Stimulated activated CD8-positive, alpha-beta memory T cell treated with anti-CD3 and anti-CD28 coated beads, Interleukin-12 subunit alpha, Interleukin-12 subunit beta, amount 100 ng/mL, for 1 hour (primary cell): ENCODE measurements at places on chromosomes 5 and 9.

- DNase-seq: no peak
Observed at GRCh38 chr5:6188344-6188743, 190.0 kb downstream of the MED10 start.

DNA sequence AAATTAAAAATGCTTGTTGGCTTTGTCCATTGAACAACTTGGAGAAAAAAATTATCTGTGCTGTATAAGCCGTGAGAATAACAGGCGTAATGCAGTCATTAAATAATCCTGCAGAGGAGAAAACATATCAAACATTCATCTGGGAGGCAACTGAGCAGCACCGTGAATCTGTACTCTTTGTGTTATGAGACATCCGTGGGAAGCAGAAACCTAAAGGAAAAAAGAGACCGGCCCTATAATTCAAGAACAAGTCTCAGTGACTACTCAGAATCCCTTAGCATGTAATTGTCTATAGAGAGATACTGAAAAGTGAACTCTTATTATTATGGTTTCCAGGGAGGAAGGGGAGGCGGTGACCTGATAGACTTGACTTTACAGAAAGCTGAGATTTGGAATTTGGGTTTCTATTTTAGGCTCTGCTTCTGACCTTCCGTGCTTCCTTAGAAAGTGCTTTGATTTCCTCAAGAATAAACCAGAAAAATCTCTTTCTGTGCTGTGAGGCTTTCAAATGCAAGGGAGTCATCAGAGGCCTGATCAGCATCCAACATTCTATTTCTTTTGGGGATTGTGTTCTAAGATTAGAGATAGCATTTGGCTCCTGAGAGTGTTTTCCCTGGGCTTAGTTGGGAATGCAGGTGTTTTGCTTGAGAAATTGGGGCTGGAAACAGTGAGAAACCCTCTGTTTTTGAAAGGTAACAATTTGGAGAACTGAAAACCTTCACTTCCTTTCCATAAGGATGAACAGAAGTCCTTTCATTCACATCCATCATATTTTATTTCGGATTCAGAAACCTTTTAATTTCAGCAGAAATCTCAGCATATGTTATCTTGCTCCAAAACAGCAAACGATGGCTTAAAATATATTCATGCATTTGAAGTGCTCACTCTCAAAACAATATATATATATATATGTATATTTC, 296.7 kb downstream of the CSNK1G3 start:
- DNase-seq: no peak

DNA sequence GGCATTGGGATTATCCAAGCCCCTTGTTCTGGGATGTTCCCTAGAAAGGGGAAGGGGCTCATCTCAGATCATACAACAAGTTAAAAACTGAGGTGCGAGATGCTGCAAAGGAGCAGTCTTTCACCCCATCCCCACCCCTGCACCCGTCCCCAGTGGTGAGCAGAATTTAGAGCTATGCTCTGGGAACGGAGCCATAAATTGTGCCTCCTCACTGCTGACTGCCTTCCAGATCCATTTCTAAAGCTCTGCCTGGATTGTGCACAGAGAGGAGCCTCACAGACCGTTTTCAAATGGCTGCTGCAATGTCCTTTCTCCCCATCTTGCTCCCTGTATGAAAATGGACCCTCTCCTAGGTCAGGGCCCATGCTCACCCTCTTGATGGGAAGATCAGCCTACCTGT, 8.3 kb downstream of the SLC25A48 start:
- no peak for DNase-seq

- DNase-seq: no peak
Observed at GRCh38 chr5:6713274-6714225, at the start of gene TENT4A. TSS of gene TENT4A (plus strand) at chr5:6713432. CDS start at chr5:6713984, 552 bp downstream.

GRCh38 chr5:1130218-1130946, 18.5 kb upstream of the SLC12A7 start:
- no peak for DNase-seq

- no peak for DNase-seq
Observed at GRCh38 chr5:56094579-56095361, 100.0 kb upstream of the IL6ST start.

GRCh38 chr9:93196096-93197055, 12.4 kb downstream of the WNK2 start:
- DNase-seq: no peak

GRCh38 chr5:179795863-179796833, 2.4 kb downstream of the LTC4S start:
- peak; percentile 46 for DNase-seq

DNA sequence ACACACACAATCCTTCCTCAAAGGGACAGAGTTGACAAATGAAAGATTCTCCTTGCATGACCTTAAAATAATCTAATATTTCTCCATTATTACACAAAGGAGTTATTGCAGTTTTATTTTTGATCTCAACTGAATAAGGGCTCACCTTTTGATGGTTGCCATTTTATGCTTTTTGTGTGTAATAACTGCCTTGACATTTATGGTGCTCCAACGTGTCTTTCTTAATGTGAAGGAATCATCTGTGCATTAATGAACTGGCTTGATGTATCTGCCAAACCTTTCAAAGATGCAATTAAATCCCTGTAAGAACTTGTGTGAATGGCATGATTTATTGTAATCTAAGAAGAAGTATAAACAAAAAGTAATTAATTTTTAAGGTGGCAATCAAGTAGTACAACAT, 1519.8 kb upstream of the CDH9 start:
- DNase-seq: no peak

- no peak for DNase-seq
Observed at GRCh38 chr9:88923092-88923491, 68.2 kb upstream of the S1PR3 start.

DNA sequence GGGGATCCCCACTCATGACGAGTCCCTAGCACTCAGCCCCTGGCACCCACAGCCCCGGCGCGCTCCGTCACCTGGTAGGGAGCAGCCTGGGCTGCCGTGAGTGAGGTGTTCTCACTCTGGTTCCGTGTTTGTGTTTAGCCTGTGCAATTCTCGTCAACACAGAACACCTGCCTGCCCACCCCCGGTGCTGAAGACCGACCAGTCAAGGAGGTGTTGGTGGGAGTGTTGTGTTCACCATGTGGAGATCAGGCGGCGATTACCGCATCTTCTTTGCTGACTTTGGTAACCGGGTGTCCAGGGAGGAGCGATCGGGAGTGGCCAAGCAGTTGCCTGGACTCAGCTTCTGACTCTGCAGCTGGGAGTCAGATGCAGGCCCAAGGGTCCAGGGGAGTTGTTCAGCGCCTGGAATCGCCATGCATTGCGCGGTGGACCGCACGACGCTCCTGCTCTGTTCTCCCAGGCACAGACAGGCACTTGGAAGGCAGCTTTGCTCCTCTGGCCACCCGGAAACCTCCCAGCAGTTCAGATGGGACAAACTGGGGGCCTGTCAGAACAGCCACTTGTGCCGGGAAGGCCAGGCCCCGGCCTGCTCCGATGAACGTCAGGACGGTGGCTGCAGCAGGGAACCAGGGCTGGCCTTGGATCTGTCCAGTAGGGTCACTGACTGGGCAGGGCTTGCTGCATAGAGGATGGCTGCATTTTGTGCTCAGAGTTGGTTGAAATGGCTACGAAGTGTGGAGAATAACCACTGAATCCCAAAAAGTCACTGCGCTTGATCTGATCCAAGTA, 28.2 kb downstream of the EXOC3 start:
- DNase-seq: no peak

- no peak for DNase-seq
Observed at GRCh38 chr9:27715651-27716050, 142.4 kb upstream of the C9orf72 start.

DNA sequence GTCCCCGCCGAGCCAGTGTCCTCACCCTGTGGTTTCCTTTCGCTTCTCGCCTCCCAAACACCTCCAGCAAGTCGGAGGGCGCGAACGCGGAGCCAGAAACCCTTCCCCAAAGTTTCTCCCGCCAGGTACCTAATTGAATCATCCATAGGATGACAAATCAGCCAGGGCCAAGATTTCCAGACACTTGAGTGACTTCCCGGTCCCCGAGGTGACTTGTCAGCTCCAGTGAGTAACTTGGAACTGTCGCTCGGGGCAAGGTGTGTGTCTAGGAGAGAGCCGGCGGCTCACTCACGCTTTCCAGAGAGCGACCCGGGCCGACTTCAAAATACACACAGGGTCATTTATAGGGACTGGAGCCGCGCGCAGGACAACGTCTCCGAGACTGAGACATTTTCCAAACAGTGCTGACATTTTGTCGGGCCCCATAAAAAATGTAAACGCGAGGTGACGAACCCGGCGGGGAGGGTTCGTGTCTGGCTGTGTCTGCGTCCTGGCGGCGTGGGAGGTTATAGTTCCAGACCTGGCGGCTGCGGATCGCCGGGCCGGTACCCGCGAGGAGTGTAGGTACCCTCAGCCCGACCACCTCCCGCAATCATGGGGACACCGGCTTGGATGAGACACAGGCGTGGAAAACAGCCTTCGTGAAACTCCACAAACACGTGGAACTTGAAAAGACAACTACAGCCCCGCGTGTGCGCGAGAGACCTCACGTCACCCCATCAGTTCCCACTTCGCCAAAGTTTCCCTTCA, 1.4 kb downstream of the GLIS3 start:
- no peak for DNase-seq

GRCh38 chr9:94649100-94649819, 9.9 kb upstream of the FBP1 start:
- DNase-seq: no peak

DNA sequence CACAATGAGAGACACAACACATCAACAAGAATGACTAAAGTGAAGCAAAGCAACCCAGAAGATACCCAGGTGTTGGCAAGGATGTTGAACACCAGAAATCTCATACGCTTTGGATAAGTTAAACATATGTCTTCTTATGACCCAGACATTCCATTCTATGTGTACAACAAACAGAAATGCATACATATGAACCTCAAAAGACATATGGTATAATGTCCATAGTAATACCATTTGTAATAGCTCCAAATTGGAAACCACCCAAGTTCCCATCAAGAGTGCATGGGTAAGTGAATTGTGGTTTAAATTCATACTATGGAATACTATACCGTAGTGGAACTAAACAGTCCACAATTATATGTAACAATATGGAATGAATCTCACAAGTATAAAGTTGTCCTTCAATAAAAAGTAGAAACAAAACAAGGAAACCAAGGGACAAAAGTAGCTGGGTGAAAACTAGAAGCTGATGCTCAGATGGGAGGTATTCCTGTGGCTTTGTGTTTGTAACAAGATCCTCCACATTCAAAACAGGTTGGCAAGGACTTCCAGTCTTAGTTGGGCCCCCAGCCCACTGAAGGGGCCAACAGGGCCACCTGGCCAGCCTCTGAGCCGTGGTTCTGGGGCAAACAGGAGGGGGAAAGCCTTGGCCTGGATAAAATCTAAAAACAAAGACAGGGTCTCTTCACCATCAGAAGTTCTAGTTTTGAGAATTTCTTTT, 171.8 kb upstream of the PITX1 start:
- DNase-seq: no peak

DNA sequence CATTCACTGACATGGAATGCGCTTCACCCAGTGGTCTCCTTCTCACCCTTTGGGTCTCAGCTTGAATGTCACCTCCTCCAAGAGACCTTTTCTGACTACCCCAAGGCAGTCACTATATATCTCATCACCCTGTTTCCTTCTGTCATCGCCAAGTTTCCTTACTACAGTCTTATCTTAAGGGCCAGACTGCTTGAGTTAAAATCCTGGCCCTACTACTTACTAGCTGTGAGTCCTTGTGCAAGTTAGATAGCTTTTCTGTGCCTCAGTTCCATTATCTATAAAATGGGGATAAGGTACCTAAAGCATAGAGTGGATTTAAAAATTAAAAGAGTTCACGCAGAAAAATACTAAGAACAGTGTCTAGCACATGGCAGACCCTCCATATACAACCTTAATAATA, 132.4 kb downstream of the GABBR2 start:
- DNase-seq: no peak

- no peak for DNase-seq
Observed at GRCh38 chr9:18493451-18493993, 19.6 kb downstream of the ADAMTSL1 start.

DNA sequence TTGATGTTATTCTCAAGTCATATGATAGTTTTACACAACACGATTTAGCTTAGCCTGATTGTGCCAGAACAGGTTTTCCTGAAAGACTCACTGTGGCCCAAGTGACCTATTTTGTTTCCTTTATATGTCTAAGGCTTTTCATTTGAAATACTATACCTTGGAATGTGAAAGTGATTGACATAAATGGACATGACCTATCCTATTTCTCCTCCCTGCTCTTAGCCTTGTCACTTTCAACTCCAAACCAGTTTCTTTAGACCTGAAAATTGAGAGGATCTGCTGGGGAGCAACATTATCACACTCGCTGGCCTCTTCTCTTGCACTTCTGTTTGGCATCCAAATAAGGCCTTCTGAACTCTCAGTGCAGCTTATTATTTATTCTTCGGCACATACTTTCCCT, 496.8 kb downstream of the MAT2B start:
- DNase-seq: no peak

DNA sequence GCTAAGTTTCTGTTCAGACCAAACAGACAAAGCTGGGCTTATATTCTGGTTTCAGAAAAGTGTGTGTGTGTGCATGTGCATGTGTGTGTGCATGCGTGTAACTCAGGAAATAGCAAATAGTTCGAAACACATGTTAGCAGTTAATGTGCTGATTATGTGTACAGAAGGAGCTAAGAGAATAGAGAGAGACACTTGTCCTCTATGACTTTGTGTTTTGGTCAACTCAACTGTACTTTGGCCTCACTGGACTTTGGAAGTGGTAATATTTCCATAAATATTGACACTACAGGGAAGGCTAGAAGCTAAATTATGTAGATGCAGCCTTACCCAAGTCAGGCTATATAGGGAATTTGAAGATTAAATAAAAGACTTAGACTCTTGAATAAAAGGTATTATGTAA, 155.5 kb downstream of the RAB3C start:
- no peak for DNase-seq

GRCh38 chr9:114806526-114806900, 674 bp upstream of the TNFSF15 start:
- no peak for DNase-seq

GRCh38 chr5:108857905-108858304, 110.2 kb downstream of the FER start:
- no peak for DNase-seq

DNA sequence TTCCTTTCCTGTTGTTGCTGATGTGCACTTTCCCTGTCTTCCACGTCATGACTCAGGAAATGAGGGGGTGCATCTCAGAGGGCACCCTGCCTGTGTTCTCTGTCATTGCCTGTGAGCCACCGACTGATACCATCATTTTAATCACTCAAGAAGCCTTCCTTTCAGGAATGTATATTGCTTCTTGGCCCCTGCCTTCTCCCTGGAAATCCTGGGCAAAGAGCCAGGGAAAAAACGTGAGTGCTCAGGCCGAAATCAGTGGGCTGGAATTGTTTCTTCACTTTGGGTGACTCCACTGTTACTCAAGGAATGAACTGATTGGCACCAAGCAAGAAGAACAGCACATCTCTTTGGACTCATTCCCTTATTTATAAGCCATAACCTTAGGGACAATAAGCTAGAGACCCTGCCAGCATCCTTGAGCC, 126.1 kb downstream of the SNX18 start:
- no peak for DNase-seq

DNA sequence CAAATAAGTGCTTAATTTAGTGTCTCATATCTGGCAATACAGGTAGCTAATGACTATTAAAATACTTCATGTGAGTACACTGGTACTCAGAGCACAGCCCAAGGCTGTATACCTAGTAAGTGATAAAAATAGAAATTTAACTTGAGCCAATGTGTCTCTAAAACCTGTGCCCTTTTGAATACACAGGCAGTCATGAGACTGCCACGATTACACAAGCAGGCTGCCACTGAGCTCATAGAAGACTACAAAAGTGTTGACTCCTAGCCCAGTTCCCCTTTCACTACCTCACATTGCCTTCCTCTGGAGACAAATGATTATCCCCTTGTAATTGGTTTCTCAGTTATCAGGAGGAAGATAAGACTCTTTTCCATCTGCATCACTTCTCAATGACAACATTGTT, 66.3 kb upstream of the PAPPA start:
- DNase-seq: no peak

GRCh38 chr9:3473405-3473804, 52.4 kb downstream of the RFX3 start:
- DNase-seq: no peak
